ENCODE measurements at places on chromosomes 5 and 9.

DNA sequence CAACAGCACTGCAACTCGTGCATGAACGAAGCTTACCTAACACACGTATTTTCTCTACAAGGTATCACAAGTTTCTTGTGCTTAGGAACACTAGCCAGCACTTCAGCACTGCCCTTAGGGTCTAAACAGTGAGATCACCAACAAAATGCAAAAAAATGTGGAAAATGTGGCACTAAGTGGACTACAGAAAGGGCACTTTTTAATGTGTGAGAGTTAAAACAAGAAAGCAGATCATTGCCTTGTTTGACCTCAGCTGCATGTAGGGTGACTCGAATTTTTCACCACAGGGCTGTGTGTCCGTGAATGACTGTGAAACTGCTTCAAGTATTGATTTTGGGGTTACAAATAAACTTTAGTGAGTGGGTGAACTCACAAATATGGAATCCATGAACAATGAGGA is 90.5 kb downstream of the MARCHF3 start:
- DNase-seq = no peak

- DNase-seq = peak; percentile 71
Measured at GRCh38 chr5:54671111-54671531, 153.6 kb downstream of the SNX18 start.

- no peak for DNase-seq
Measured at GRCh38 chr9:117771136-117771535, 66.9 kb downstream of the TLR4 start.

DNA sequence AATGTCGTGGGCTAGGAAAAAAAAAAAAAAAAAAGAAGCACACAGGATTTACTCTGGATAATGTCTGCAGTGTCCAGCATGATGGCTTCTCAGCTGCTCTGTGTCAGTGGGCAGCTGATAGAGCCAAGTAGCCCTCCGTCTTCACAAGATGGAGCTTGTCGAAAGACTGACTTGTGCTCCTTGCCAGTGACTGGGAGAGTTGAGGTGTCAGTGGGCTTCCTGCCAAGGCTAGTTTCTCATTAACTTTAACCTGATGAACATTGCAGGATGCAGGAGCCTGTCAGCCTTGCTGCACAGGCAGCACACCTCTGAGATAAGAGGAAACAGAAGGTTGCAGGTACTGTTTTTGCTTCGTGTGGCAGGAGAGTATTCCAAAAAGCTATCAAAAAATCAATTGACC is 171.4 kb upstream of the SGCD start:
- no peak for DNase-seq

DNA sequence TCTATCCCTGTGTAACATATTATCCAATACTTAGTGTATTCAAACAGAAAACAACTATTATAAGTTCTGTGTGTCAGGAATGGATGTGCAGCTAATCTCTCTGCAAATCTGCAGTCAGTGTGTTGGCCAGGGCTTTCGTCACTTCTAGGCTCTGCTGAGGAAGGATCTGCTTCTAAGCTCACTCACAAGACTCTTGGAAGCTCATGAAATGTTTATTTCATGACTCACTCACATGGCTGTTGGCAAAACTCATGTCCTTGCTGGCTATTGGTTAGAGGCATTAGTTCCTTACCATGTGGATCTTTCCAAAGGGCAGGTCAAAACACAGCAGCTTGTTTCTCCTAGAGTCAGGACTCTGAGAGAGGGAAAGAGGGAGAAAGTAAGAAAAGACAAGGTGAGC is 367.4 kb upstream of the SMARCA2 start:
- DNase-seq = peak; percentile 1

DNA sequence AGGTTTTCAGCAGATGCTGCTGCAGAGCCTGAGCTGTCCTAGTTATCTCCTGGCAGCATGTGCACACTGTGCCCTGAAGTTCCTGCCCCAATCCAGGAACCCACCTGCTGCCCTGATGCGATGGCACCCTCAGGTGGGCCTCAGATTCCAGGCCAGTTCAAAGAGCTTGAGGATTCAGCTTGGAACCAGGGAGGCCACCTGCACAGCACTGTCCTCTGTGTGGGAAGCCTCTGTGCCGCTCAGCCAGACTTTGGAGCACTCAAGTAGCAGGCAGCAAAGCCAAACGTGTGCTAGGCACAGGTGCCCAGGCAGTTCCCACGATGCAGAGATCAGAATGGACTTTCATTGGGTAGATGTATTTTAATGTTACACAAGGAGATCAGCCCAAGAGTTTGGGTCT is 132.8 kb upstream of the RAPGEF1 start:
- DNase-seq = no peak

GRCh38 chr5:100434815-100435214 is 100.4 kb upstream of the FAM174A start:
- no peak for DNase-seq

GRCh38 chr9:676780-677438 is 164.6 kb upstream of the DMRT1 start:
- no peak for DNase-seq

GRCh38 chr5:27722337-27722736 is 684.0 kb upstream of the CDH9 start:
- no peak for DNase-seq

DNA sequence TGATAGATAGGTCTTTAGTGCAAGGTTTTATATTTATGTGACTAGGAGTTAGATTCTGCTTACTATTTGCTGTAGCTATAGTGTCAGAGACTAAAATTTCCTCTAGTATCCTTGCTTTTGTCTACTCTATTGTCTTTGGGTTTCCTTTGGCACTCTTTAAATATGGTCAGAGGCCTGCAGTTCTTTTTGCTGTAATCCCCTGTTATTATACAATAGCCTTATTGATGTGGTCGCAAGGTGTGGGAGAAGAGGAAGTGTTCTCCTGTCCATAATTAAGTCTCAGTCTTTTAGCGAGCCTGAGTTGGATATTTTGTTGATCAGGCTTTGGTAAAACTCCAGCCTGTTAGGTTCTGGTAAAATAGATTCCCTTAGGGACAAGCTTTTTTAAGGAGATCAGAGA is 34.9 kb downstream of the LURAP1L start:
- no peak for DNase-seq

DNA sequence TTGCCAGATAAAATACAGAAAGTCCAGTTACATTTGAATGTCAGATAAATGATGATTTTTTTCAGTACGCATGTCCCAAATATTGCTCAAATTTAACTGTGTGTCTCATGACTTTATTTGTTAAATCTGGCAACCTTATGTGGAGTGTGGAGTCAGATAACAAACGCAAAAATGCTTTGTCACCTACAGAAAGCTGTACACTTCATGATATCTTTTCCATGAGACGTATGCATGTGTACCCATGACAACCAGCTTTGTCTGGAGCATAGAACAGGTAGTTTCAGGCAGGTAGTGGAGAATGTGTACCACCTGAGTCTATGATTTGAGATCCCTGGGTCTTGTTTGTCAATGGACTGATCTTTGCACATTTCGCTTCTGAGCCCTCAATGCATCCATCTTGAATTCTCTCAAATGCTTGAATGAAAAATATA is 105.5 kb upstream of the CPEB4 start:
- DNase-seq = no peak

DNA sequence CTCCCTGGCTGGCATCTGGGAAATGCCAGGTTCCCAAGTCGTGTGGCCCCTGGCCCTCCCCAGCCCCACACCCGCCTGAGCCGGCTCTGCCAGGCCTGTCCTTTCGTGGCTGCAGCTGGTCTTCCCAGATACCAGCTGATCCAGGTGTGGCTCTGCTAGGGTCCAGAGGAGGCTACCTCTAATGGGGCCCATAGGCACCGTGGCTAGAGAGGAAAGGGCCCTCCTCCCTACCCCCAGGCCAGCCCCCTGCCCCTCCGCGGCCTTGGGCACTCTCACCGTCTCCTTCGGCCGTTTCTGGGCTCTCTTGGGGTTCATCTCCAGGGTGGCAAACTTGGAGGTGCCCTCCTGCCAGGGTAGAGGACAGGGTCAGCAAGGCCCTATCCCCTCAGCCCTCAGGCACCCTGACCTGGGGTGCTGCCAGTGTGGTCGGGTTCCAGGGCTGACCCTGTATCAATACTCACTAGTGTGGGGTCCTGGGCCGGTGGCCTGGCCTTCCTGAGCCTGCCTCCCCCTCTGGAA is 17.0 kb downstream of the RALGDS start:
- DNase-seq = no peak

DNA sequence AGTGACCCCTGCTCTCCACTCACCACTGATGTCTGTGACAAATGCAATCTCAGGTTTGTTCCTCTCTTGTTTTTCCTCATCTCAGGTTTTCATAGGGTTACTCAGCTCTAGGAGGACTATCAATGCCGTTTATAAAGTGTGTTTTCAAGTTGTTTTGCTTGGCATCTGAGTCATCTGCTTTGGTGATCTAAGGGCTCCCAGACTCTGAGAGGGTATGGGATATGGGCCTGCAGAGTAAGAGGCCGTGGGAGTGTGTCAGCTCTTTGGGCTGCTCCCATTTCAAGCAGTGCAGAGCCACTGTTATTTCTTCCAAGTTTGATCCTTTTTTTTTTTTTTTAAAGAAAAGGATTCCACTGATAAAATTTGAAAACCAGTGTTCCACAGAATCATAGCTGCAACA is 46.3 kb downstream of the NNT start:
- DNase-seq = peak; percentile 80

DNA sequence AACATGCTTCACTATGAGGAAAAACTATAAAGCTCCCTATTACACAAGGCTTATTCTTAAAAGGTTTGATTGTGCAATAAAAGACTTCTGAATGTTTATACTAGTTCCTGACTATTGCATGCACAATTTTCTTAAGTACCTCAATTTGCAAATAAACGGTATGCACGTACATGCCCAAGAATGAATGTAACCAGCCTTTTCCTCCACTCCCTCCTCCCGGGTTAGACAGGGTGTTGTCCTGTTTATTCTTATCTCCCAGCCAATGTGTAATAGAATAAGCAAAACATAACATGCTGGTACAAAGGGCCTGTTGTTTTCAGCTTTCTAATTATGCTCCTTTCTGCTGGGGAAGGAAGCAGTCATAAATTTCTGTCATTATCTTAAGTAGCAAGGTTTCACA is 79.1 kb downstream of the AOPEP start:
- peak; percentile 100 for DNase-seq

- no peak for DNase-seq
Measured at GRCh38 chr9:16809912-16810610, 60.4 kb downstream of the BNC2 start.

GRCh38 chr9:88651682-88652633 is 117.0 kb downstream of the NXNL2 start:
- DNase-seq = peak; percentile 95

- DNase-seq = no peak
Measured at GRCh38 chr9:131056781-131057506, 39.4 kb upstream of the AIF1L start.

- no peak for DNase-seq
Measured at GRCh38 chr5:119200795-119201194, 129.9 kb downstream of the DMXL1 start.

All from amniotic epithelial cell (primary cell).